NCI-H187 (cell line): ENCODE measurements at places on chromosomes 6 and 20.
A peak's percentile ranks its signal among the peaks of the same experiment; 100 is the strongest.

- no peak for DNase-seq
Observed at GRCh38 chr6:152463164-152463563, 174.0 kb downstream of the SYNE1 start.

- no peak for DNase-seq
Observed at GRCh38 chr6:21595285-21596144, 2.0 kb downstream of the SOX4 start.

DNA sequence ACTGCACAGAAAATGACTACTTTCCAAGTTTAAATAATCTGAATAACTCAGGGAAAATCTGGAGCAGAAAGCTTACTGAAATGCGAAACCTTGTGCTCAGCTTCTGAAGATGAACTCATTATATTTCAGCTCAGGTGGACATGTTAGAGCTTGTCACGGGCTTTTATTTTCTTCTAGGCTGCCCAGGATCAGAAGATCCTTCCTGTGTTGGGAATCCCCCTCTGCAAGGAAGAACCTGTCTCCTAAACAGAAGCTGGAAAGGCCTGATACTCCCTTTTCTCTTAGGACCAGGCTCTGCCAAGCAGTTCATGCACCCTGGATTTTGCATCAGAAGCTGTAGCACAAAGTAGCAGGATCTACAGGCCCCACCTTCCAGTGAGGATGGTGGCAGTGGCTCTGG is 5.1 kb upstream of the SLC2A12 start:
- no peak for DNase-seq

GRCh38 chr20:3679749-3680700 is 1.8 kb downstream of the ADAM33 start:
- no peak for DNase-seq

DNA sequence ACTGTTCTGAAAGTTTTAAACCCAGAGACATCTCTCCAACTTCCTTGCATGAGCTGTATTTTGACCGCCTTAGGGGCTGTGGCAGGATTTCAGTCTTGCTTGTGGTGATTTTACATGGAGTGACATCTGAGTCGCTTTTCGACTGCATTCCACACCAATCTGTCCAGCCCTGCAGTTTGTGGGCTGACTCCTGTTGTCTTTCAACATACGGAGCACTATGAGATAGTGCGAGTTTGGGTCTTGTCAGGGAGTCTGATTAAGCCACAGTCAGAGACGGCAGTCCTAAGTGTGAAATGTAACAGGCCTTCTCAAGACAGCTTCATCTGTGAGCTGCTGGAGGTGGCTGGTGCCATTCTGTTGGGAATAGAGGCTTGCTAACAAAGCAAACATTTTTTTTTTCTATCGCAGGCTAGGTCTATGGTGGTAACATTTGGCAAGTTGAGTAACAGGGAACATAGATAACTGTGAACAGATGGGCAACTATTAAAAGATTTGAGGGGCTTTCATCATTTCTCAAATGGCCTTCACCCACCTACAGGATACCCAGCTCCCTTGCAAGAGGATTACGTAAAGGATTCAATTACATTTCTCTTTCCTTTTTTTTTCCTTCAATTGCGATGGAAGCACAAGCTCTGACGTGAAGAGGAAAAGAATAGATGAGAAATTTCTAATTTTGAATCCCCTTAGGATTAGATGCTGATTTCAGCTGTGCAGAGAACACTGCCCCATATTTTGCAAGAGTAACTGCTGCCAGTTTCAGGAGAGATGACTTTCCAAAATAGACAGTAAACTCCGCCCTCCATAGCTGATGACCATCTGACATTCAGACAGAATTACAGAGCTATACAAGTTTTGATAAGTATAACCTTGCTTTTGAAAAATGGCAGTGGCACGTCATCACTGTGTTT is 25.1 kb downstream of the CAP2 start:
- no peak for DNase-seq

DNA sequence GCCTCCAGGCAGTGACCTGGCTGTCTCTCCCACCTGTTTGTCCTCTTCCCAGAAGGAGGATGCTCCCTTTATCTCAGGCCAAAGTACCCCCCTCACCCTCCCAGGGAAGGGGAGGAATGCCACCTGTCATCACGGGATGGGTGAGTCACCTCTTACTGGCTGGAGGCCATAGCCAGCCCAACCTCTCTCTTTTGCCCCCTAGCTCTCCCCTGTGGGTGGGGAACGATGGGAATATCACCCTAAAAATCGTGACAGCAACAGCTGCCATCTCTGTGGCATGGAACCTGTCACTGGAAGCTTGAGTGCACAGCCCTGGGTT is 137.5 kb upstream of the PTPN1 start:
- DNase-seq, result no peak

GRCh38 chr6:26537846-26538571 is at the start of gene HMGN4:
Gene HMGN4, plus strand, starts transcription at chr6:26538366. Its CDS starts 6,841 bp downstream, at chr6:26545207.
- peak; percentile 62 for DNase-seq

DNA sequence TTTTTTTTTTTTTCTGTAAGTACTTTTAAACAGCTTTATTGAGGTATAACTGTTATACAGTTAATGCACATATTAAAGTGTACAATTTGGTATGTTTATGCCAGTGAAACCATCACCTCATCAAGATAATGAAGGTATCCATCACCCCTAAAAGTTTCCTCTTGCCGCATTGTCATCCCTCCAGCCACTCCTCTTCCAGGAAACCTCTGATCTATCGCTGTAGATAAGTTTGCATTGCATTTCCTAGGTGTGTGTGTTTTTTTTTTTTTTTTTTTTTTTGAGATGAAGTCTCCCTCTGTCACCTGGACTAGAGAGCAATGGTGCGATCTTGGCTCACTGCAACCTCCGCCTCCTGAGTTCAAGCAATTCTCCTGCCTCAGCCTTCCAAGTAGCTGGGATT is 3.1 kb downstream of the SLX4IP start:
- no peak for DNase-seq

DNA sequence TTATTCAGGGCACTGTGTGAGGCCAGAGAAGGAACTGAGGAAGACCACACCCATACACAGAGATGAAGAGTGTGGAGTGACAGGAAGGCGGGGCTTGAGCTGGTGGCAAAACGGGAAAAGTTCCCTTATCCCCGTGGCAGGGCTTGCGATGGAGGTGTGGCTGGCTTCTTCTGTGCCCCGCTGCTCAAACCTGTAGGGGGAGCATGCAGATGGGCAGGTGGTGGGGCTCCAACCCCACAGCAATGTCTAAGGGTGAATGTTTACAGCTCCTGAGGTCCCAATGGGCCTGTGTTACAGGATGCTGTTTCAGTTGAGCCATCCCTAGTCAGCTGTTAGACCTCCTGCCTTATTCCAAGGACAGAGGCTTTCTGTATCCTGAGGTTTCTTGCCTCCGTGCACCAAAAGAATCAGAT is 105.9 kb downstream of the LY86 start:
- DNase-seq, result no peak

DNA sequence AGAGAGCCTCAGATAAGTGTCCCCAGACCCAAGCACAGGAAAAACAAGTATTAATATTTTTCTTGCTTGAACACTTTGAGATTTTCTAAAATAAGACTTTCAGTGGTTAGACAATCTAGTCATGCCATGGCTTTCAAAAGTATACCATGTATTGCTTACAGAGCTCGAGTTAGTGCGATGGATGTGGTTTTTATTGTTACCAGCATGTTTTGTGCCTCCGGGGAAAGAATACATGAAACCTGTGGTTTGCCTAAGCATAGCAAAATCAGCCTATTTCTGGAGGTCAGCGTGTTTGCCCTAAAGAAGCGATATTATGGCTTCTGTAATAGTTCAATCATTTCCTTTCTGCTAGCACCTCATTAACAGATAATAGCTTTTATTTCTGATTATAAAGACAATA is 21.6 kb downstream of the RIN2 start:
- DNase-seq, result no peak

- peak; percentile 33 for DNase-seq
Observed at GRCh38 chr20:43681991-43682410, 15.1 kb downstream of the MYBL2 start.

DNA sequence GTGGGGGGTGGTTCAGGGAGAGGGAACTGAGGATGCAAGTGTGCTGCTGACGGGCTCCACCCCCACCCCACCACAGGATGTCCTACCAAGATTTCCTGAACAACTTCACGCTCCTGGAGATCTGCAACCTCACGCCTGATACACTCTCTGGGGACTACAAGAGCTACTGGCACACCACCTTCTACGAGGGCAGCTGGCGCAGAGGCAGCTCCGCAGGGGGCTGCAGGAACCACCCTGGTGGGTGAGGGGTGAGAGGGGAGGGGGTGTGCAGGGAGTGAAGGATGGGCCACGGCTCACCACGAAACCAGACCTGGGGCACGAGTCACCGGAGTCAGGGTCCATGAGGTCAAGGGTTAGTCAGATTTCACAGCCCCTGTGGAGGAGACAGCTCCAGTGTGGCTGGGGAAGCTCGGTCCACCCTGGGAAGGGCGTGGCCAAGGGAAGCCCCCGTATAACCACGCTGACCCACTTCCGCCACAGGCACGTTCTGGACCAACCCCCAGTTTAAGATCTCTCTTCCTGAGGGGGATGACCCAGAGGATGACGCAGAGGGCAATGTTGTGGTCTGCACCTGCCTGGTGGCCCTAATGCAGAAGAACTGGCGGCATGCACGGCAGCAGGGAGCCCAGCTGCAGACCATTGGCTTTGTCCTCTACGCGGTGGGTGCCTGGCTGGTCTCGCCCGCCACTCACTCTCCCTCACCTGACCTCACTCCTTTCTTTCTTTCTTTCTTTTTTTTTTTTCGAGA is 18.3 kb downstream of the CAPN11 start:
- DNase-seq, result no peak
